ENCODE measurements at places on chromosomes 7 and 10. TPM values are rescaled to one million over a fixed set of nuclear protein-coding genes. Genes with fewer than 3 reads are reported as not detected.

Gene CPEB3
- total RNA-seq: 2.8 TPM

Gene C10orf53
- not detected for total RNA-seq

Gene XRCC2
- total RNA-seq: 23.1 TPM

Gene GIMAP2
- 4.7 TPM for total RNA-seq

Gene NCF1
- not detected for total RNA-seq

Gene VSTM2A
- total RNA-seq: not detected

Gene GNG11
- total RNA-seq: 2.6 TPM

Gene FAM221A
- 25.2 TPM for total RNA-seq

Gene ASIC3
- 13.6 TPM for total RNA-seq

Gene CAMK2B
- not detected for total RNA-seq

Gene CPA4
- total RNA-seq: not detected

Gene CYP2C19
- total RNA-seq: 4.5 TPM

Gene PLCE1
- total RNA-seq: 1.8 TPM

Gene HMX2
- total RNA-seq: not detected

Gene LHFPL3
- not detected for total RNA-seq

Gene ATE1
- 17.3 TPM for total RNA-seq

Gene LRRC61
- 22.5 TPM for total RNA-seq

Gene NUTM2E
- not detected for total RNA-seq

Gene IGFBP1
- 3.3 TPM for total RNA-seq

Gene DUSP5
- total RNA-seq: 55.8 TPM

Gene NUTM2D
- total RNA-seq: 2.4 TPM

Gene CRYGN
- not detected for total RNA-seq

Gene ADGRA1
- total RNA-seq: not detected

Gene JCAD
- 0.54 TPM for total RNA-seq

Gene DNAH11
- total RNA-seq: 1.9 TPM

Gene C7orf33
- total RNA-seq: not detected

Gene BEND7
- total RNA-seq: 8.3 TPM

Gene CLCN1
- total RNA-seq: 0.34 TPM

Gene CEP41
- 21.6 TPM for total RNA-seq

Gene UPK3B
- 6.0 TPM for total RNA-seq

Gene WASHC2C
- total RNA-seq: 31.9 TPM

Gene FLNC
- total RNA-seq: 0.42 TPM

Gene LMOD2
- total RNA-seq: not detected

Gene SLC39A12
- total RNA-seq: not detected

Gene CDHR1
- not detected for total RNA-seq

Gene PSPH
- 37.5 TPM for total RNA-seq

Gene TRIM50
- not detected for total RNA-seq

Gene NXPH1
- total RNA-seq: not detected

Gene LOXL4
- 2.6 TPM for total RNA-seq

Gene LBX1
- total RNA-seq: not detected

Gene LLCFC1
- total RNA-seq: not detected

Gene NPSR1
- not detected for total RNA-seq

Gene ZC3HAV1
- total RNA-seq: 101 TPM

Gene ELFN1
- 0.27 TPM for total RNA-seq

Gene KIF11
- 33.1 TPM for total RNA-seq

Gene PAPOLB
- total RNA-seq: not detected

Gene MINDY3
- total RNA-seq: 16.5 TPM

Gene DLG5
- total RNA-seq: 51.0 TPM

Gene LDB3
- not detected for total RNA-seq

Gene PAX4
- not detected for total RNA-seq

Gene LZTS2
- total RNA-seq: 23.7 TPM

Gene STN1
- 13.1 TPM for total RNA-seq

Gene HOXA2
- 3.2 TPM for total RNA-seq

Gene GPR26
- total RNA-seq: not detected
